SJCRH30 (cell line): ENCODE measurements at places on chromosomes 11 and 22. TPM values are rescaled to one million over a fixed set of nuclear protein-coding genes. Genes with fewer than 3 reads are reported as not detected.

Gene POU2AF1
- not detected in 2 replicates for total RNA-seq

Gene GRAP2
- not detected in 2 replicates for total RNA-seq

Gene LTO1
- total RNA-seq, result 19.4 and 22.3 TPM in 2 replicates

Gene OR5AL1
- total RNA-seq, result not detected in 2 replicates

DNA sequence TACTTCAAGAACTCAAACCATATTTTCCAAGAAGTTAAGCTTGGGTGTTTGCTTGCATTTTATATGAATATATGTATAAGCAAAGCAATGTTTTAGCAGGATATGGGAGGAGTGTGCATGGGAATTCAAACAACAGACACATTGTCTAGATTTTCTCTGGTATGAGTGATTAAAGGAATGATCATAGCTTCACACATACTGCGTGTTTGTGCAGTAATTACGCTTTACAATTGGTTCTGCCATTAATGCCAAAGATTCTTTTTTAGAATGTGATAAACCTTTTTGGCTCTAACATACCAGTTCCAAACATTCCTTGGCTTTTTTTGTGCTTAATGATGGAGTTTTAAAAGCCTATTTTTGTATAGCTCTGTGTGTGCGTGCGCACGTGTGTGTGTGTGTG is 54.0 kb downstream of the CCDC34 start:
- DNase-seq, result no peak

DNA sequence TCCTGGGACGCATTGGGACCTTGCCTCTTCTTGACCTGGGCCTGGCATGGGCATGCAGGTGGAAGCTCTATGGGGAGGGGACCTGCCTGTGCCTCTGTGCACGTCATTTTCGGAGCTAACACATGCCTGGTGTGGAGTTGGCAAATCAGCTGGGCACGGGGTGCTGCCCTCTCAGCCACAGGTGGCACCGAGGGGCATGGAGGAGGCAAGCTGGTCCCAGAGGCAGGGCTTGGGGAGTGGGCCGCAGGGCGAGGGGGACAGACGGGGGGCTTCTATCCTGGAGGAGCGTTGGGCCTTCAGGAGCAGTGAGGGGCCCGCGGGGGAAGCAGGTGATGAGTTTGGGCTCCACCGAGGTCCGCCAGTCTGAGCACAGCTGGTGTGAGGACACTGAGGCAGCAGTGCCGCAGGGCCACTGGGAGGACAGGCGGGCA is 362.0 kb downstream of the TBC1D22A start:
- no peak for DNase-seq

GRCh38 chr11:112396076-112396475 is 135.4 kb upstream of the PLET1 start:
- no peak for DNase-seq

DNA sequence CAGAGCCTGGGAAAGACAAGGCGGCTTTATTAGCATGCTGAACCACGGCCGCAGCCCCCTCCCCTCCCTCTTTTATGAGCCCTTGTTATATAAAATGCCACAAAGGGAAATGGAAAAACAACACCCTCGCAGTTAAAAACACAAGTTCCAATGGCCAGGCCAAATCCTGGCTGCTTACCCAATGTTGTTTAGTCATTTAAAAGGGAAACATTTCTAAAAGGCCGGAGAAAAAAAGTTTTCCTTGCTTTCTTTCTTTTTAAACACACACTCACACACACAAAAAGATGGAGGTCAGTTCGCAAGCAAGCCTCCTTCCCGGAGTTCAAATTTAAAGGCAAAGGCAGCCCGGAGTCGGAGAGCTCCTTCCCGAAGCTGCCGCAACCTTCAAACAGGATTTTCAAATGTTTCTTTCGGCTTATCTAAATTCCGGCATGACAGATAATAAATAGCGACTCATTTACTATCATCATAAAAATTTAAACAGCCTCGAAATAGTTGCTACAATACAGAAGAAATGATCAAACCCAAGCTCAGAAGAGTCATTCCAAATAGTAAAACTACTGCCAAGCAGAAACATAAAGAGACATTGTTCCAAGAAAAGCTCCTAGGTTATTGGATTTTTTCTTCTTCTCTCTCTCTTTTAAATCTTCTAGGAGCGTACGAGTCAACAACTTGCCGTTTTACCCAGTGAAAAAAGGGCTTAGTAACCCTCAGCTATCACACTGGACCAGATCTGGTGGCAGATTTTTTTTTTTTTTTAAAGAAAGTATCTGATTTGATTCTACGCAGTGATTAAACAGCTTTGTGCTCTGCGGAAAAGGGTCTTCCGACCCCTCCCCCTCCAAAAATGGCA is 3.5 kb downstream of the PHF21B start:
- DNase-seq, result no peak

DNA sequence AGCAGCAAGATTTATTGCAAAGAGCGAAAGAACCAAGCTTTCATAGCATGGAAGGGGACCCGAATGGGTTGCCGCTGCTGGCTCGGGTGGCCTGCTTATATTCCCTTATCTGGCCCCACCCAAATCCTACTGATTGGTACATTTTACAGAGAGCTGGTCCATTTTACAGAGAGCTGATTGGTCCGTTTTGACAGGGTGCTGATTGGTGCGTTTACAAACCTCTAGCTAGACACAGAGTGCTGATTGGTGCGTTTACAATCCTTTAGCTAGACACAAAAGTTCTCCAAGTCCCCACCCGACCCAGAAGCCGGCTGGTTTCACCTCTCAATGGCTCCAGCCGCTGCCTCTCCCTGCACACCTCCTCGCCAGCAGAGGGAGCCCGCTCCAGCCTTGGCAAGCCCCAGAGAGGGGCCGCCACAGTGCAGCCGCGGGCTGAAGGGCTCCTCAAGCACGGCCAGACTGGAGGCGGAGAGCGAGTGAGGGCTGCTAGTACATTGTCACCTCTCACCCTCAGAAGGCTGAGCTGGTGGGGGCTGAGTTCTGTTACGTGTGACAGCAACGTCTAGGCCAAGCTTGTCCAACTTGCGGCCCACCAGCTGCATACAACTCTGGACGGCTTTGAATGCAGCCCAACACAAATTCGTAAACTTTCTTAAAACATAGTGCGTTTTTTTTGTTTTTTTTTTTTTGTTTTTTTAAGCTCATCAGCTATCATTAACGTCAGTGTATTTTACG is 8.7 kb downstream of the PTH start:
- DNase-seq, result no peak

- DNase-seq, result no peak
Measured at GRCh38 chr11:110716361-110716760, 4.1 kb upstream of the ARHGAP20 start.

DNA sequence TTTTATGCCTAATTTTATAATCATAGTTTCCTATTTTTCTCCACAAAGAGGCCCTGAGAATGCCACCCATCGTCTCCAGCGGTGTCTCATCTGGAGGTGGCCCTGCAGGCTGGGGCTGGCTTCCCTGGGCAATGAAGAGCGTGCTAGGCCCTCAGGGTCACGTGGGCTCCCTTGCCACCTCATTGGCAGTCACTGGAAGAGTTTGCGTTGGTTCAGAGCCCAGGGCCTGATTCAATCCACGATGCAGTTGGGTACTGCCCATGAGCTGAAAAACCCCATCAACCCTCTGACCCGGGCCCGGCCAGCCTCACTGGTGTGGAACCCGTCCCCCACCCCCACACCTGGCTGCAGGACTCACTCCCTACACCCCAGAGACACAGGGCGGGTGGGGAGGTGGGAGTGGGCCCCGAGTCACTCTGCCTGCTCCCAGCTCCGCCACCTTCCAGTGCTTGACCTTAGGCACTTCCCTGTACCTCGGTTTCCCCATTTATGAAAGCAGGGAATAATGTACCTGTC is 43.4 kb upstream of the A4GALT start:
- no peak for DNase-seq

GRCh38 chr11:130458410-130458729 is 9.9 kb downstream of the ADAMTS15 start:
- no peak for DNase-seq

DNA sequence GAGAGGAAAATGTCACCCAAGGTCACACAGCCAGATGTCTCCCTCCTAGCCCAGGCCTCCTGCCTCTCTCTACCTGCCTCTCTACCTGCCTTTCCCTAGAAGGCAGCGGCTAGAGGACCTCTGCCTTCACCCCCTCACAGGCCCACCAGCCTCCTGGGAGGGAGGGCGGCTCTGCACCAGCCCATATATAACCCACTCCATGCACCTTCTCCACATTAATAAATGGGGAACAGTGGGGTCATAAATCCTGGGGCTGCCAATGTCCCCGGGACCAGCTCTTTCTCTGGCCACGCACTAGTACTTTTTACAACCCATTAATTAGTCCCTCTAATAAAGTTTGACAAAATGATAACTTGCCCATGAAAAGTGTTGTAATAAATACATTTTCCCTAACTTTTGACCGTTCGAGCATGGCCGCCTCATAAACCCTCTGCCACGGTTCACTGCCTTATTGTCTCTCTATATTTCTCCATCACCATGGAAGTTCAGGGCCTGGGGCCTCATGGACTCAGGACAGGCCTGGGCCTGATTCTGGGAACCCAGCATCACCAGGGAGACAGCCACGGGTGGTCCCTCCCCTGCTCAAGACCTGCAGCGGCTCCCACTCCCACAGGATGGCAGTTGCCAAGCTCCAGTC is 102.1 kb downstream of the MN1 start:
- no peak for DNase-seq
